Right renal pelvis (tissue), 4 donors: ENCODE measurements at places on chromosomes 5 and 9. TPM values are rescaled to one million over a fixed set of nuclear protein-coding genes. Genes with fewer than 3 reads are reported as not detected.

TTC16 gene
- polyA plus RNA-seq, result 0.17 TPM

IGFBPL1 gene
- 0.80 TPM for polyA plus RNA-seq

CCL19 gene
- not detected for polyA plus RNA-seq

PCDHB7 gene
- 6.2 TPM for polyA plus RNA-seq

PITX1 gene
- polyA plus RNA-seq, result not detected

VLDLR gene
- 36.8 TPM for polyA plus RNA-seq

SHISAL2B gene
- polyA plus RNA-seq, result not detected

GRCh38 chr5:2742921-2743679, 8.4 kb downstream of the IRX2 start:
- DNase-seq, result no peak

DNA sequence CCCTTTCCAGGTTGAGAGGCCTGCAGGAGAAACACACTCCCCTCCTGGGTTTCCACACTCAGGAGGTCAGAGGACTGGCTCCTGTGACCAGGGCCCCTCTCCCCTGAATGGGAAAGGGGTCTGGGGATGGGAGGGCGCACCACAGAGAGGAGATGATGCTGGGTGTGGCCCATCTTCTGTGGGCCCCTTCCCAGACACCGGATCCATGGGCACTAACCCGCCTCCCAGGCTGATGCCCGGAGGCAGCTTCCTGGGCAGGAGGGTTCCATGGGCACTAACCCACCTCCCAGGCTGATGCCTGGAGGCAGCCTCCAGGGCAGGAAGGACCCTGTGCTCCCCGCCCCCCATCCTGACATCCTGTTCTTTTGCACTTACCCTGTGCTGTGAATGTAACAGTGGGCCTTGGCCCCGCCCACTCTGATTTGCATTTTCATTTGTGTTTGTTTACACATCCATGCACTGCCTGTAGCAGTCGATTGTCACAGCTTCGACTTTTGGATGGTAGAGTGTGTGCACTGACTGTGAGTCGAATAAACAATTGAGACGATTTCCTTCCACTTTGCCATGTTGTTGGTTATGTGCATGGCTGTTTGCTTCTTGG, 9.3 kb upstream of the DOLPP1 start:
- no peak for DNase-seq

DNA sequence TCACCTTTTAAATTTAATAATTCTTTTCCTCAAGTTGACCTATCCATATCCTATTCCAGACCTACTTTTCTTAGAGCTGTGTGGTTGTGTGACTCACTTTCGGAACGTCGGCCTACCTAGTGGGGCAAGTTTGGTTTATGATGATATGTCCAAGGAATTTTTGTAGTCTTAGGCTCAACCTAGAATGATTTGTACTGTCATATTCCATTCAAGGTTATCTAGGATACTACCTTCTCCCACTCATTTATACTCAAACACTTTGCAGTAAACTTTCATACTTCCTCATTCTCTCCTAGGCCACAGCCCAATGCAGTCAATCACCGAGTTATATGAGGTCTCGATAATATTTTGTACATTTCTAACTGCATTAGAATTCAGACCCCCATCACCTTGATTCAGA, 61.9 kb downstream of the PIK3R1 start:
- no peak for DNase-seq

GRCh38 chr9:131874447-131874846, 134.6 kb upstream of the RAPGEF1 start:
- DNase-seq, result no peak

GRCh38 chr5:111737716-111738115, 19.3 kb downstream of the NREP start:
- no peak for DNase-seq

DNA sequence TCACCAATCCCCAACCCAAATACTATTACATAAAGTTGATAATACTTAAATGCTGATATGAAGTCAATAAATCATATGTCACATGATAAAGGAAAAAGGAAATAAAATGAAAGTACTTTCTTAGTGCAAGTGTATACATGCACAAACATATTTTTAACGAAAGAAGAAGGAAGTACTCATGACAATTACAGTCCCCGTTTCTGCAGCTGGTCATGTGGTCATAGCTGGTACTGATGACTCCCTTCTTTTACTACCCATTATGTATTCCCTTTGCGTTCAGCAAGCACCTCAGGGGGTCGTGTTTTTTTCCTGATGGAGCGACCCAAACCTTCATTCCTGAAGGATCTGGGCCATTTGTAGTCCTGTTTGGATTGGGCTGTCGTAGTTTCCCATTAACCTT, 27.3 kb downstream of the CENPP start:
- DNase-seq, result no peak

GRCh38 chr9:130483371-130483971, 38.7 kb downstream of the ASS1 start:
- no peak for DNase-seq

- DNase-seq, result no peak
Observed at GRCh38 chr5:139667001-139667729, 19.0 kb downstream of the CXXC5 start.

- no peak for DNase-seq
Observed at GRCh38 chr5:14240359-14240758, 97.2 kb downstream of the TRIO start.

GRCh38 chr5:150489360-150490295, 18.3 kb upstream of the NDST1 start:
- no peak for DNase-seq

DNA sequence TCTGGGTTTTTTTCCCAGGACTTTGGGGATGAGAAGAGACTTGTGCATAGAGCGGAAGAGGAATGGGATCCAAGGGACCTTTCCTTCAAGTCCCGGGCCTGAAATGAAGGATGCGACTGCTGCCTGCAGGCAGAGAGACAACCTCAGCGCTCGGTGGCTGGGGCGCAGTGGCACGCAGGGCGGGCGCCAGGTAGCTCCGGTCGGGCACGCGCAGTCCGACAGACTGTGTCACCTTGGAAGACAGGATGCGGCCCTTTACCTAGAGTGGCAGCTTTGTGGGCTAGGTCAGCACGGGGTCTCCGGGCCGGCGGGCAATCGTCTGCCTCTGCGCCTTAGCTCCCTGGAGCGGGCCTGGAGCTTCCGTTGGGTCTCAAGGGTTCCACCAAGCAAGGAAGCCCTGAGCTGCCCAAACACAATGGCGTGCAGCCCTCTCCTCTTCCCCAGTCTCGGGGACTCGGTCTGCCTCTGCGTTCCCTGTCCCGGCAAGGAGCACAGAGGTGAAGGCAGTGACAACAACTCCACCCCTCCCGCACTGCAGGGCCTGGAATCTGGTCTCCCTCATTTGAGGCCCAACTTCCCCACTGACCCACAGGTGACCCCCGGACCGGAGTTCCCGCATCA, 6.0 kb downstream of the BARX1 start:
- no peak for DNase-seq
